Effector memory CD8-positive, alpha-beta T cell (primary cell): ENCODE measurements at places on chromosomes 2 and 18.

DNA sequence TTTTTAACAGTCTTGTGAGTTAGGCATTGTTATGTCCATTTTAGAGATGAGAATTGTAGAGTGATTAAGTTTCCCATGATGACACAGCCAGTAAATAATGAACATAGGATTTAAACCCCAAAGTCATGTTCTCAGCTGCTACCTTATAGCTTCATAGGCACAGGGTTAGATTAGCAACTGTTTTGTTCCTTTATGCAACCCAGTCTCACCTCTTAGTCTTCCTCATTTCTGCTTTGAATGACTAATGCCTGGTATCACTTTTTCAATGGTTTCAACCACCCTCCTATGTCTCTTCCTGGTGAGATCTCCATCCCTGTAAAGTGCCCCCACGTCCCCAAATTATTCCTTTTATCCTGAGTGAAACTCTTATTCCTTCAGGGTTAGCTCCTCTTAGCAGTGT is 44.3 kb downstream of the MFSD6 start:
- no peak for DNase-seq

- DNase-seq: no peak
Observed at GRCh38 chr2:20185176-20186022, 39.5 kb downstream of the SDC1 start.

DNA sequence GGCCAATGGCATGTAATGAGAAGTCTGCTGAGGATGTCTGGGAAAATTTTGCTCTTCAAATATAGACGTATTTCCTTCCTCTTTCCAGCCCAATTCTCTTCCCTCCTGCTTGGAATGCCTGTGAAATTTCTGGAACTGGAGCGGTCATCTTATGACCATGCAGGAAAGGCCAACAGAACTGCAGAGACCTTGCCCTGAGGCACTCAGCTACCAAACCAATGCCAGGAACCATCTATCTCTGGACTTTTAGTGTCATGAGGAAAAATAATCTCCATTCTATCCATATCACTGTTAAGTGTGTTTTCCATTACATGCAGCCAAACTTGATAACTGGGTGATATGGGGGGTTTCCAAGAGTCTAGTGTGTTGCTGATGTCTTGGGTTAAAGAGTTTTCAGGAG is 363.7 kb downstream of the SLC4A3 start:
- no peak for DNase-seq

DNA sequence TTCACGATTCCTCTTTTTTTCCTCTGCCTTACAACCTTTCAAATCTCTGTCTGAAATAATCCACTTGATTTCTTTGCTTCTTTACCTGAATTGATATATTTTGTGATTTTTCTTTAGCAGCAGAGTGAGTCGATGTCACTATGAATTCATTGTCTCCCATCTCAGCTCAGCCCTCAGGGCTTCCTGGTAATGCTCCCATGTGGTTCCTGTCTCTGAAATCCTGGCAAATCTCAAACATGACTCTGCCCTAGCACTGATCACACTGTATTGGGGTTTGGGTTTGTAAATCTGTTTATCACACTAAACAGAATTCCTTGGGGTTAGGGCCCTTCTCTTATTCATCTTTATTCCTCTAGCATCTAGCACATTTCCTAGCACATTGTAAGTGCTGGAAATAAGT is 43.0 kb upstream of the MSTN start:
- DNase-seq: no peak

- DNase-seq: no peak
Observed at GRCh38 chr2:68716604-68717304, 17.9 kb upstream of the ARHGAP25 start.

GRCh38 chr2:175282300-175282699 is 100.8 kb upstream of the ATP5MC3 start:
- no peak for DNase-seq

DNA sequence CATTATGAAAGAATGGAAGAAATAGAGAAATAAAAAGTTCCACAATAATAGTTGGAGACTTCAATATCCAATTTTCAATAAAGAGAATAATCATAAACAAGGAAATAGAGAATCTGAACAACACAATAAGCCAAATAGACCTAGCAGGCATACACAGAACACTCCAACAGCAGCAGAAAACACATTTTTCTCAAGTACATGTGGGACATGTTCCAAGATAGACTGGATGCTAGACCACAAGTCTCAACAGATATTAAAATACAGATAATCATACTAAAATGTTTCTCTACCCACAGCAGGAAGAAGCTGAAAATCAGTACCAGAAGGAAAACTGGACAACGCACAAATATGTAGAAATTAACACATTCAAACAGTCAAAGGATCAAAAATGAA is 113.9 kb downstream of the USP34 start:
- no peak for DNase-seq
